Activated CD4-positive, alpha-beta T cell treated with anti-CD3 and anti-CD28 coated beads, Interleukin-10, Interleukin-2, amounts not matched to agents 100 ng/mL and 50 ng/mL, durations not matched to agents 16 hours and 8 hours (primary cell): ENCODE measurements at places on chromosomes 5 and 9.

DNA sequence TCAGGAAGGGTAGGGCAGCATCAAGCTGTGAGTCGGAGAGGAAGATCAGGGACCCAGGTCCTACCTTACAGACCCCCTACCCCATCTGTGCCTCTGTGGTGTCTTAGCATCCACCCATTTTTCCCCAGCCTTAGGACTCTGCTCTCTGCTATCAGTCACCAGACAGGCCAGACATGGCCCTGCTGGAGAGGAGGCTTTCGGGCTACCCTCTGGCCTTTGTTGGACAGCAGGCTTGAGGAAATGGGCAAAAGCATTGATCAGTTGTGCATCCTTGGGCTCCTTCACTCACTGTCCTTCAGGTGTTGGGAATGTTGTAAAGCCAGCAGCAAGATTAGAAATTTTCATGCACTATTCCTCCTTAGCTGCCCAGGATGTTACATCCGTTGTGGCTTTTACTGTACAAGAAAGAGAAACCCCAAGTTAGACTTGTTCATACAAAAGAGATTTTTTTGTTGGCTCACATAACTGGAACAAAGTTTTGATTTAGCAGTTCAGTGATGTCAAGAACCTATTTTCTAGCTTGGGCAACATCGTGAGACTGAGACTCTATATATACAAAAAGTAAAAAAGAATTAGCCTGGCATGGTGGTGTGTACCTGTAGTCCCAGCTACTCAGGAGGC, 17.4 kb upstream of the TNFAIP8 start:
- DNase-seq = no peak

DNA sequence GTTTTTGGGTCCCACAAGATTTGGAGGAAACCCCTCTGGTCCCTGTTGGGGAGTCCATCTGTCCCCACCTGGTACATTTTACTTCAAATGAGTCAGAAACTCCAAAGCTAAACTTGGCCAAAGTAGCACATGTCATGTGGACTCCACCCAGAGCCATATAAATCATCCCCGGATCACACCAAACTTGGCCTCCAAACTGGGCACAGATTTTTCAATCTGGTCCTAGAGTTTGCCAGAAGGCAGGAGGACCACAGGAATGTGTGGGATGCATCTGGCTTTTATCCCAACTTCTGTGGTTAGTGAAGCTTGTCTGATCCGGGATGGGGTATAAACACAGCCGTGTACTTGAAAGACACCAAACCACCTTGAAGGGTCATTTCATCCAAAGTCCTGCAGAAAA, 66.3 kb downstream of the MAT2B start:
- DNase-seq = no peak

GRCh38 chr9:92617951-92618510, 51.9 kb downstream of the IPPK start:
- DNase-seq = no peak

GRCh38 chr9:28319981-28320380, 746.7 kb upstream of the C9orf72 start:
- DNase-seq = no peak

GRCh38 chr5:134139377-134139851, 24.9 kb downstream of the TCF7 start:
- no peak for DNase-seq

DNA sequence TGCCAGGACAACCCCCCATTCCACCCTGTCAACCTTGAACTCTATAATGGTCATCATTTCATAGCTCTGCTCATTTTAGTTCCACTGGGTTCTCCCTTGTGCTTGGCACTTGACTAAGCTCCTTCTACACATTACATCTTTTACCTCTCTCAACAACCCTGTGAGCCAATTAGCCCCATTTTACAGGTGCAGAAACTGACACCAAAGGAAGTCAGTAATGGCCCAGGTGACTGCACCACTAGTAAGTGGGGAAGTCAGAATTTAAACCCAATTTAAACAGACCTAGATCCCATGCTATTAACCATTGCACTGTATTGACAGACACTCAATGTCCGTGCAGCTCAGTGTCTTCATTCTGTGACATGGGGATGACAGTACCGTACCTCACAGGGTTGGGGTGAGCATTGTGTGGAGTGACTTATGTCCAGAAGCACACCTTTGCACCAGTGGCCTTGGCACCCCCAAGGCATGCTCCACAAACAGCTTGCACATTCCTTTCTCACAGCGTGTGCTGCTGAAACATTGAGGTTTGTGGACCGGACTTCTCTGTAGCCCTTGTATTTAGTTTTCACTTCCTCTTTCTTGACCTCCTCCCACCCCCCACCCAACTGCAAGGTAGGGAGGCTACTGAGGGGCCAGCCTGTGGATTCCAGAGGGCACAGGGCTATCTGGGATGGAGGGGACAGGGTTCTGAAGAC, 23.1 kb downstream of the IRF1 start:
- no peak for DNase-seq

- no peak for DNase-seq
Measured at GRCh38 chr5:160097991-160098390, 21.3 kb downstream of the PWWP2A start.

GRCh38 chr5:102867992-102868662, 113.0 kb downstream of the PAM start:
- DNase-seq = no peak

GRCh38 chr9:109060191-109060590, 46.9 kb upstream of the CTNNAL1 start:
- DNase-seq = no peak

DNA sequence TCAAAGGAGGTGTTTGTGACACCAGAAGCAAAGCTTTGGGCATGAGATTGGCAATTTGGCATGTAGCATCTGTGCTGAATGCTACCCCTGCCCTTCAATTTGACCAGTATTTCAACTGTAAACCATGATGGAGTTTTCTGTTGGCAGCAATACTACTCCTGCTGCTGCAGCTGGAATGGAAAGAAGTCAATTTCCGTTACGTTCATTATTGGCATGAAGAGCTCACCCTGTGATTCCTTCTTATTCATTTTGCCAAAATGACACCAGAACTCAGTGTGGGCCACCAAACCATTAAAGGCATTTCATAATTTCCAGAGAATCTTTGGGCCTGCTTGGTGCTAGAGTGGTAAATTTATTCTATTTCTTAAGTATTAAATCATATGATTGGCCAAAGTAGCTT, 433.1 kb upstream of the DMAC1 start:
- DNase-seq = no peak

DNA sequence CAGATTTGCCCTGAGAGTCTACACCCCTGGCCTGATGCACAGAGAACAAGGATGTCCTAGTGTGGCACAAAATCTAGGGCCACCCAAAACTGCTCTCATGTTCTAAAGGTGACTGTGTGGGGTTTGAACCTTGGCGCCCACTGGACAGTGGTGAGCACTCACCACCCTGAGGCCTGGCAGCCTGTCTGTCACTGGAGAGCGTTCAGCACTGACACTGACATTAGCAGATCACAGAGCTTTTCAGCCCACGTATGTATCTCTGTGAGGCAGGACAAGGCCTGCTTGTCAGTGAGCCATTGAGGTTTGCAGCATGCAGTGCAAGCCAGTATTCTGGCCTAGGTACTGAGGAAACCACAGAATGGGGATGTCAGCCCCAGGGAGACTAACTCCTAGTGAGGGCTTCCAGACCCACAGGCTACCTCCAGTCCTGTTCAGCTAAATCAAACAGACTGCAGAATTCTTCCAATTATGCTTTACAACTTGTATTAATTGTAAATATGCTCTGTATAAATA, 38.9 kb upstream of the SLC2A8 start:
- DNase-seq = no peak

DNA sequence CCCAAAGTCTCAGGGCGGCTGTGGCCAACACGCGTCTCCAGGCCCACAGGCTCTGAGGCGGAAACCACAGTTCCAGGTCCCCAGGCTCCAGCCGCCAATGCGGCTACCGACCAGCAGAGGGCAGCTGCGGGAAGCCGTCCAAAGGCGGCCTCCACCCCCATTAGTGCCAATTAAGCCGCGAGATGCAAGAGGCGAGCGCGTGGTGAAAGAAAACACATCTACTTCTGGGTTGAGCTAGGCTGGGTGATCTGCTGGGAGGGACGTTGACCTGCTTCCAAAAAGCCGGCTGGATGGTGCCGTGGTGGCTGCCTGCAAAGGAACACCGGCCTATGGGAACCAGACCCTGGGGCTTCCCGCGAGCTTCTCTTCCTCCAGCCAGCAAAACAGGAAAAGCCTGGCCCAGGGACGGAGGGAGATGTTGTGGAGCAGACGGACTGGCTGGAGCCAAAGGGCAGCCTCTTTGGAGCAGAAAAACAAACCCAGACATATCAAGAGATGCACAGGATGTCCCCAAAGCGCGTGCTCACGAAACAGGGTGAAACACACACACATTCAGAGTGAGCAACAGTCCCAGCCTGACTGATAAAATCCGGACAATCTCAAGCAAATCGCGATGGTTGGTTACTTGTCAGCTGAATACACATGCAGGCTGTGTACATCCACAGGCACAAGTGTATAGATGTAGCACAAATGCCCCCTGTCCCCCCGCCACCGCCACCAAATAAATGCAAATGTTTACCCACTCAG, 187.1 kb upstream of the BRINP1 start:
- DNase-seq = peak; percentile 74

DNA sequence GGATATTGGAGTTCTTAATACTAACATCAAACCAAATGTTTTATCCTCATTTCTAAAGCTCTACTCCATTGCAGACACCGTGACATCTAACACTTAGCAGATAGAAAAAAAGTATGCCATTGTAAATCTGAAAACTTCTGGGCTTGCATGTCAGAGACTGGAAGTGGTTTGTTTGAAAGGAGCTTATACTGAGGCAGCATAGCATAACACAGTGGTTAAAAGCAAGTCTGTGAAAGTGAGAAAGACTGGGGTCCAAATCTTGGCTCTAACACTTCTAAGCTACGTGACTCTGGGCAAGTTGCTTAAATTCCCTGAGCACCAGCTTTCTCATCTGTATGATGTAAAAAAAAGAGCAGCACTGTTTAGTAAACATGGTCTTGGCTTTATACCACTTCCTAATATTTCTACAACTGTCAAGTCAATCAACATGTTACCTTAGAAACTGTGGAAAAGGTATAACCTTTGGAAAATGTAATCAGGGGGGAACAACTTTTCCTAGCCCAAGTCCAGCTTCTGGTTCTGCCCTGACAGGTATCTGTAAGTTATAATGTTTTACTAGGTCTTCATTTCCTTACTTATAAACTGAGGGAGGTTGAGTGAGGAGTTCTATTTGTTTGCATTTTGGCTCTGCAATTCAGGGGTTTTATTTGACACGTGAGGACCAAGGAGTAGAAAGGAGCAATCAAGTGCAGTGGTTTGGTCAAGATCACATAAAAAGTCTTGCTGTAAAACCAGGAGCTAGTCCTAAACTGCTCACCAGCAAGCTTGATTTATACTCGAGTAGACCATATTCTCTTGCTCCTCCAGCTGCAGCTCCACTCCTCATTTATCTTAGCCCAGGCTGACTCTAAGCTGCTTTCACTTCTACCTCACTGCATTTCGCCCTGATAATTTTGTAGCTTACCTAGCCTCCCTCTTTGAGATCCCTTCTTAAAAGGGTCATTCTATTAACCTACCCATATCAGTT, 541.0 kb downstream of the RAB3C start:
- peak; percentile 69 for DNase-seq

- no peak for DNase-seq
Measured at GRCh38 chr9:102405218-102405867, 589.8 kb upstream of the CYLC2 start.

DNA sequence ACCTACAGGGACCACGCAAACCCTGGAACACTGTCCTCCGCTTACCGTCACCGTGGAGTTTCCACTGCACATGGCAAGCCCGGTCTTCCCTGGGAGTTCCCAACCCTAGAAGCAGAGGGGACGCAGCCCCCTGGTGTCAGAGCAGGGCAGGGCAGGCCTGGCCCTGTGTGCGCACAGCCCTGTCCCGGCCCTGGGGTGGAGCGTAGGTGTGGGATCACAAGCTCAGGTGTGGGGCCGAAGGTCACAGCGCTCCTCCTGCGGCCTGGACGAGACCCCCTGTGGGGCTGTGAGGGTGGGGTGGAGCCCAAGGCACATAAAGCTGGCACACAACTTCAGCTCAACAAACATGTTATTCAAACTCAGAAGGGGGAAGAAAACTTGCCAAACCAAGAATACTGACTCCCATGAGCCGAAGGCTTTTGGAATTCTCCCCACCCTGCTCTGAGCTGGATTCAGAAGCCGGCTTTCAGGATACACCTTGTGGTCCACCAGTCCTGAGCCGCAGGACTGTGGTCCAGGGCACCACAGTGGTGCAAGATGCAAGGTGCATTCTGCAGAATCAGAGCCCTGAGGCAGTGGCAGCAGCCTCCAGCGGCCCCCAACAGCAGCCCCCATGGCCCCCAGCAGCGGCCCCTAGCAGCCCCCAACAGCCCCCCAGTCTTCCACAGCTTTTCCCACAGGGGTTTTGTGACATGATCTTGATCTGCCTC, 11.8 kb upstream of the EXOC3 start:
- peak; percentile 50 for DNase-seq

- DNase-seq = no peak
Measured at GRCh38 chr5:150109921-150110320, 23.6 kb upstream of the CSF1R start.

- no peak for DNase-seq
Measured at GRCh38 chr5:177496070-177496726, 1.2 kb downstream of the PDLIM7 start.

- no peak for DNase-seq
Measured at GRCh38 chr5:132322266-132322665, 28.1 kb downstream of the SLC22A4 start.

GRCh38 chr9:123081824-123082223, 48.4 kb downstream of the GPR21 start:
- peak; percentile 23 for DNase-seq

- no peak for DNase-seq
Measured at GRCh38 chr9:38677660-38678303, 42.2 kb downstream of the FAM240B start.

DNA sequence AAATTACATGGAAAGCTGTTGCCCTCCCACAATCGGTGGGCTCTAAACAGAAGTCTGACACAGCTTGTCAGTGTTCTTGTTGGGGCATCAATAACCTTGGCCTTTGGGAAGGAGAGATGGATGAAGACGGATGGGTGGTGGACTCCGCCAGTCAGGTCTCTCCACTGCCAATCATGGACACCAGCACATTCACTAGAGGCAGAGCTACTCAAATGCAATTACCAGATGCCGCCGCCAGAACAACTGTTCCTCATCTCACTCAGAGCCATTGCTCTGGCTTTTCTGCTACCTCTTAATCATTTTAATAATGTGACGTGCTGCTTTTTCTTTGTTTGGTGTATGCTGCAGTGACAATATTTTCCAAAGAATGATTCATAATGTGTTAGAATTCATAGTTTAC, 27.9 kb upstream of the SEMA5A start:
- DNase-seq = no peak
